ENCODE measurements at places on chromosomes 1 and 21.

DNA sequence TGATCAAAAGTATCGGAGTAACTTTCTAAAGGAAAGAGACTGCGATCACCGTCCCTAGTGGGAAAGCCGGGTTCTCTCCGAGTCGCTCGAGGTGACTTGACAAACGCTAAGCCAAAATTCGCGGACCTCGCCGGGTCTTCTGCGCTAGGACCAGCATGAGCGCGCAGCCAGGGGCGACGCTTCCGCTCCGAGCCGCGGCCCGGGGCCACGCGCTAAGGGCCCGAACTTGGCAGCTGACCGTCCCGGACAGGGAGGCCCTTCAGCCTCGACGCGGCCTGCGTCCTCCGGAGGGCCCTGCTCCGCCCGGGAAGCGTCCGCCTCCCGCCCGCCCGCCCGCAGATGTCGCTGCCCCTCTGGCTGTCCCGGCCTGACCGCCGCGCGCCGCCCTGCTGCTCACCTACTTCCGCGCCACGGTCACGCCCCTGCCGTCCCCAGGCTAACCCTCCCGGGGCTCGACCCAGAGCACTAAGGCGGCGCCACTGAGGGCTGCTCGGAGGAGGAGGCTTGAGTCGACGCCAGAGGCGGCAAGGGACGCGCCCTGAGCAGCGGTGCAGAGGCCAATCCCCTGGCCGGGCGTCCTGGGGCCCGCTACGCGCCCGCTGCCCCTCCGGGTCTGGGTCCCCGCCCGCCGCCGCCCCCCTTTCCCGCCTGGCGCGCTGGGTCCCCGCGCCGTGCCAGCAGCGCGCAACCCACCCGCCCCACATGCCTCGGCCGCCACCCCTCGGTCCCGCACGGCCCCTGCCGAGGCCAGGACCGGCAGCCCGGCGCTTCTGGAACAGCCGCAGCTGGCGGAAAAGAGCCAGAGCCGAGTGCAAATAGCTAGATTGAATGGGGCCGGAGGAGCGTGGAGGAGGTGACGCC, 896 bp upstream of the DUSP10 start:
- DNase-seq = peak; percentile 52

- DNase-seq = no peak
Measured at GRCh38 chr1:91742848-91743292, 143.1 kb downstream of the TGFBR3 start.

GRCh38 chr1:40851643-40852042, 10.5 kb downstream of the CITED4 start:
- no peak for DNase-seq

GRCh38 chr1:77632216-77632615, 50.2 kb downstream of the ZZZ3 start:
- DNase-seq = no peak

- no peak for DNase-seq
Measured at GRCh38 chr1:15248216-15248615, 1.2 kb downstream of the FHAD1 start.

DNA sequence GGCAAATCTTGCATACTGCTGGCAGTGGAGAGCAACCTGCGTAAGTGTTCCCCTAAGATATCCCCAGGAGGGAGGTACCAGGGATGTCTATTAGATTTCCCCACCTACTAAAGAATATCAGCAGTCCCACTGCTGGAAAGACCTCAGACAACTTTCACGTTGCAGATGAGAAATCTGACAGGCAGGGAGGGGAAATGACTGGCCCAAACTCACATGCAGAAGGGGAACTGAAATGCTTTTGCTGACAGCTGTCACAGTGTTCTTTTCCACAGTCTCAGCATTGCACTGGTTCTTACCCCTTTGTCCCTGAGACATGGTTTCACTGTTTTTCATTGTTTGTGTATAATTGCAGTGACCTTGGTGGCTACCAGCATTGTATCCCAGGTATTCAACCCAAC, 84.8 kb upstream of the ATP1A1 start:
- no peak for DNase-seq

- no peak for DNase-seq
Measured at GRCh38 chr1:49630156-49630555, 393.6 kb downstream of the AGBL4 start.

- no peak for DNase-seq
Measured at GRCh38 chr1:82273816-82274215, 473.1 kb downstream of the ADGRL2 start.

GRCh38 chr1:160821627-160822026, 25.7 kb downstream of the LY9 start:
- no peak for DNase-seq

GRCh38 chr1:55050283-55050682, 10.9 kb downstream of the PCSK9 start:
- DNase-seq = no peak

GRCh38 chr1:31799196-31799894, 16.5 kb downstream of the SPOCD1 start:
- DNase-seq = no peak

DNA sequence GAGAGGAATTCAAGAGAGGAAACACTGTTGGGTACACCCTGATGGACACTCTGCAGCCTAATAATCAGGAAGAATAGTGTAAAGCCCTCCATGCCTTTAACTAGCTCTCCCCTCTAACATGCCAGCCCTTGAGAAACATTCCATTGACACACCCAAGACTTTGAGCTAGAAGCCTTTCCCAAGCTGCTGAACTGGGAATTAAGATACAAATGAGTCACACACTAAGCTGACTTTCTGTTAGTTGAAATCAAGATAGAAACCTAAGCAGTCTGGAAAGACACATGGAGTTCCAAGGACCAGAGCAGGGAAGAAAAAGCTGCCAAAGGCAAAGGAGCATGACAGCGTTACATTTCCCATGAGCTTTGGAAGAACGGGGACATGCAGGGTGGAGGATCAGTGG, 380.8 kb downstream of the NPHP4 start:
- DNase-seq = no peak

DNA sequence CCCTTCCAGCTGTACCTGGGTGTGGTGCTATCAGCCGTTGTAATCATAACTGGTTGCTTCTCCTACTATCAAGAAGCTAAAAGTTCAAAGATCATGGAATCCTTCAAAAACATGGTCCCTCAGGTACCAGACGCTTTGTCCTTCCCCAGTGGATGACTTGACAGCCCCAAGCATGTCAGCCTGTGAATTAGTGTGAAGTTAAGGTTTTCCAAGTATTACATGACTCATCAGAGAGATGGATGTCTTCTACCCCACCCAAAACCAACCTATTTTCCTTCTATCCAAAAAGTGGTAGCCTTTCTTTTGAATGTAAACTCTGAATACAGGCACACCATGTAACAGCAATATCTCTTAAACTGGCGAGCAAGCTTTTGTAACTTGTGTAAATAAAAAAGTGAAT, 15.1 kb downstream of the ATP1A1 start:
- no peak for DNase-seq

DNA sequence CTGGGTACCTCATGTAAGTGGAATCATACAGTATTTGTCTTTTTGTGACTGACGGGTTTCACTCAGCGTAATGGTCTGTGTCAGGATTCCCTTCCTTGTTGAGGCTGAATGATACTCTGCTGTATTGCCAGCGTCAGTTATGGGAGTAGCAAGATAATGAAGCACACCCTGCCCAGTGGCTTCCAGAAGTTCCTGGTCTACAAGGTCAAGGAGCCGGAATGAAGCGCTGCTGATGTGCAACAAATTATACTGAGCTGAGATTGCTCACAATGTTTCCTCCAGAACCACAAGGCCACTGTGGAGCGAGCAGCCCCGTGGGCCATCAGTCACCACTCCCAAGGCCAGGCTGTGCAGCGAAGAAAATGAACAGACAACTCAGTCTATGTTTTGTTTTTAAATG, 24.0 kb upstream of the TDRD10 start:
- no peak for DNase-seq

- no peak for DNase-seq
Measured at GRCh38 chr21:36692114-36692834, 6.6 kb upstream of the SIM2 start.

DNA sequence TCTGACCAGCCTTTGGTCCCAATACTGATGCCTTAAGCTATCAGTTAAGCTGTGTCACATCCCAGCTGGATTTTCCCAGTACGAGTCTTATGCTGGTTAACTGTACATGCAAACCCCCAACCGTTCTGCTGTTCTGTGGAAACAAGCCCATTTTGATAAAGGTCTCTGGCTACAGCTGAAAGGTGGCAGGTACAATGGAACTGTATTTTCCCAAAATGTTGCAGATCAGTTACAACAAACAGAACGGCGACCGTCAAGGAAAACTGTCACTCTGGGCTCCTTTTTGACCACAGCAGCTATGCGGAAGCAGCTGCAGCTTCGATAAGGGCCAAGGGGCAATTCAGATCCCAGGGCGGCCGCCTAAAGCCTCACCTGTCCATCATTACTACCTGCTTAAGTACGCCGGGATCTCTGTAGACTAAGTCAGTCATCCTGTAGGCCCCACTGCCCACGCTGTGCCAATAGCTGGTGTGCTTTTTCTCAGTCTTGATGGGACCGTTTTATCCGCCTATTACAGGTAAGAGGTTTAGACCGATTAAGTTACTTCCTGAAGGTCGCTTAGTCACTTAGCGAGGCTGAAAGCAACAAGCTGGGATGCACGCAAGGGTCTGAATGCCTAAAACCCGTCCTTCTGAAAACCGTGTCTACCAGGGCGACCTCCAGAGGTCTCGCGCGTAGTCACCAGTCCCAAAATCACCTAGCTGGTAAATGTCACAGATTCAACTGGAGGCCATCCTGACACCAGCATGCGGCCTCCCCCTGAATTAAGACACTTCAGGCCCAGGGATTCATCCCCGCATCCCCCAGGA, 11.1 kb upstream of the RAB42 start:
- DNase-seq = peak; percentile 21

- DNase-seq = no peak
Measured at GRCh38 chr1:1527092-1527816, 13.2 kb downstream of the TMEM240 start.

- no peak for DNase-seq
Measured at GRCh38 chr21:27580276-27580675, 613.4 kb upstream of the ADAMTS5 start.

DNA sequence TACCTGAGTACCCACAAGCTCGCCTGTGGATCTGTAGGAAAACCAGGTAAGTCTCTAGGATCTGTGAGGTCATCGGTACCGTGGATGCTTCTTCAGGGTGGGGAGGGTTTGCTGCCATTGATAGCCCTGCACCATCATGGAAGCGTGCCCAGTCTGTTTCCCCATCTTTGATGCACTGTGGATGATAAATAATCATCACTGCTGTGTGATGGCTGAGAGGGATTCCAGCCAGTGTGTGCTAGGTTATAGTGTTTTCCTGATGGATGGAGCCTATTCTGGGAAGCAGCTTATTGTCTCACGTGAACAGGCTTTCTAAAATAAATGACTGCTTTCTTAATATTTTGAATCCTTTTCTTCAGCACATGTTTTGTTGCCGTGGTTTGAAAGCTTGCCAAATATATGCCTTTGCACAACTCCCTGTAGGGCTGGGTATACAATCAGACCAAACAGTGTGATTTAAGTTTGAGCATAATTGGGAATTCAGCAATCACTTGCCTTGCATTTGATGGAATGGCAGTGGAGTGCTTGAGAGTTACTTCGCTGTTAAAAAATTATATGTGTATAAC, 113.8 kb downstream of the CAMTA1 start:
- no peak for DNase-seq

- no peak for DNase-seq
Measured at GRCh38 chr1:225817611-225818061, 7.7 kb downstream of the EPHX1 start.

DNA sequence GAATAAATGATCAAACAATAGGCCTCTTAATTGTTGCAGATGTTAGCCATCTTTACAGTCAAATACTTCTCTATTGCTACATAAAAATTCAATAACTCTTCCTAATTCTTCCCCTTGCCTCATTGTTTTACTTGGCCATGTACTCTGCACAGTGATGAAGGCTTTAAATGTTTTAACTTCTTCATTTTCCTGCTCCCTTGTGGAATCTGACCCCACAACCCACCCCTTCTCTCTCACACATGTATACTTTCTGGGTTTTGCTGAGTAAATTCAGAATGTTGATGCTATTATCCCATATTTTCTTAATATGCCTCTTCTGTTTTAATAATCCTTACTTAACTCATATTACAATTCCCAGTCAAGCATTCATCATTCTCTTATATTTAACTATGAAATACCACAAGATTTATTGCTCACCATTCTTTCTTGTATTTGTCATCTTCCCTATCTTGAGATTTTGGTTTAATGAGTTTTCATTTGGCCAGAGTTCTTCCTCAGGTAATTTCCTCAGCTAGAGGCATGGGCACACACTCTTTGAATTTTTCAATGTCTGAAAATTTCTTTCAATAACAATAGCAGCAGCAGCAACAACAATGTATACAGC, 327.8 kb upstream of the USP24 start:
- no peak for DNase-seq

- DNase-seq = no peak
Measured at GRCh38 chr1:8718850-8719361, 98.5 kb downstream of the RERE start.

DNA sequence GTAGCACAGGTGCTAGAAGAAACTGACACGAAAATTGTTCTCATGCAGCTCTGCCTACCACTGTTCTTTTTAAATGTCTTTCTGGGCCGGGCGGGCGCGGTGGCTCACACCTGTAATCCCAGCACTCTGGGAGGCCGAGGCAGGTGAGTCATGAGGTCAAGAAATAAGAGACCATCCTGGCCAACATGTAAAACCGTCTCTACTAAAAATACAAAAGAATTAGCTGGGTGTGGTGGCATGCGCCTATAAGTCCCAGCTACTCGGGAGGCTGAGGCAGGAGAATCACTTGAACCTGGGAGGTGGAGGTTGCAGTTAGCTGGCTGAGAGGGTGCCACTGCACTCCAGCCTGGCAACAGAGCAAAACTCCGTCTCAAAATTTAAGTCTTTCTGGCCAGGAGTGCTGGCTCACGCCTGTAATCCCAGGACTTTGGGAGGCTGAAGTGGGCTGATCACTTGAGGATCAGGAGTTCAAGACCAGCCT, 947 bp upstream of the RIT1 start:
- no peak for DNase-seq

DNA sequence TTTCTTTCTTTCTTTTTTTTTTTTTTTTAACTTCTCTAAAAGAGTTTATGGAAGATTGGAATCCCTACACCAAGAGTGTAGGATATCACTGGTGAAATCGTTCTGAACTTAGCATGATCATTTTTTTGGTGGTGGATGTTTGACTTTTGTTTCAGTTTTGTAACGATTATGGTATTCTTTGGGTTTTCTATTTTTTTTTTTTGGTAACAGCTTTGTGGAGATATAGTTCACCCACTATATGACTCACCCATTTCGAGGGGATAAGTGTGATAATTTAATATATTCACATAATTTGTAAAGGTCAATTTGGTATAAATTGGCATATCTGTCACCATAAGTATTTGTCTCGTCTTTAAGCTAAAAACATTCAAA, 29.2 kb downstream of the AGPAT3 start:
- DNase-seq = no peak

- no peak for DNase-seq
Measured at GRCh38 chr1:34693081-34693480, 61.8 kb upstream of the GJB5 start.

- DNase-seq = no peak
Measured at GRCh38 chr21:39555911-39556590, 56.7 kb upstream of the B3GALT5 start.

GRCh38 chr1:230327892-230328284, 98.2 kb downstream of the PGBD5 start:
- no peak for DNase-seq

- no peak for DNase-seq
Measured at GRCh38 chr1:24173638-24174575, 13.2 kb downstream of the IFNLR1 start.
